ENCODE measurements at places on chromosomes 3 and 15. TPM values are rescaled to one million over a fixed set of nuclear protein-coding genes. Genes with fewer than 3 reads are reported as not detected.

- H3K36me3 ChIP-seq: no peaks in the 10 kb centered on the region
- no peak overlapping the region for H3K27ac ChIP-seq
- no peaks in the 10 kb centered on the region for H3K4me1 ChIP-seq
- no peak for ATAC-seq
Measured at GRCh38 chr3:99012051-99012450, 110.6 kb upstream of the DCBLD2 start.

CNTN3 gene
- 17.3 TPM for total RNA-seq

LEKR1 gene
- not detected for total RNA-seq

HYKK gene
- total RNA-seq: 5.8 TPM

DNA sequence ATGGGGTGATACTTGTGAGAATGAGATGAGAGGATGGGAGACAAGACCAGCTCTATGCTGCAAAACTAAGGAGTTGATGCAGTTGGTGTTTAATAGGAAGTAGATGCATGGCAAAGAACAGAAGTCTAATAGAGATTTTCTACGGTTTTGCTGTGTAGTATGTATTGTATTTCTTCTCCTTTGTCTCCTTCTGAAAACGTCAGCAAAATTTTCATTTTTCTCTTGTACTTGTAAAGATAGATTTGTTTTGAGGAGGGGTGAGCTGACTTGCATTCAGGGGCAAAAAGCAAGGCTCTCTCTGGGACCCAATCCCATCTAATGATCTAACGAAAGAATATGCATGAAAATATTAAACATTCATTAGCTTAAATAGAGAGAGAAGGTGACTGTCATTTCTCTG lies 94.6 kb upstream of the NANOGP8 start:
- H3K27ac ChIP-seq: no peak overlapping the region
- no peak for ATAC-seq
- no peaks in the 10 kb centered on the region for H3K27me3 ChIP-seq
- H3K4me3 ChIP-seq: no peak overlapping the region
- no peaks in the 10 kb centered on the region for H3K4me1 ChIP-seq

DNA sequence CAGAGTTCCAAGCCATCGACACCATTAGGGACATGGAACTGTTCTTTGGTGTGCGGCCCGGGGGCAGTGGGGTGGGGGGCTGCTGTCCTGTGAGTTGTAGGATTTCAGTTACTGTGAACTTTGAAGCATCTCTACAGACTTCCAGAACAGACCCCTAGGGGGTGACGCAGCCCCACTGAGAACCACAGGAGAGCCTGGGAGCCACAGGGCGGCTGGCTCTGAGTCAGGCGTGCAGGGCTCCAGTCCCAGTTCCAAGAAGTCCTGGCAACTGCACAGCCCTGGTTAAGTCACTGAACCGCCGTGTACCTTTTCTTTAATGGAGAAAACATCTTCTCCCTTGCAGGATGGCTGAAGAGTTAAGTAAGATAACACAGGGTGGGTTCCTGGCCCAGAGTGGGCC lies 23.5 kb upstream of the LRTM1 start:
- H3K4me3 ChIP-seq: no peak overlapping the region
- H3K36me3 ChIP-seq: no peaks in the 10 kb centered on the region
- ATAC-seq: peak; percentile 94
- H3K27ac ChIP-seq: peak overlapping the region; percentile 15

DNA sequence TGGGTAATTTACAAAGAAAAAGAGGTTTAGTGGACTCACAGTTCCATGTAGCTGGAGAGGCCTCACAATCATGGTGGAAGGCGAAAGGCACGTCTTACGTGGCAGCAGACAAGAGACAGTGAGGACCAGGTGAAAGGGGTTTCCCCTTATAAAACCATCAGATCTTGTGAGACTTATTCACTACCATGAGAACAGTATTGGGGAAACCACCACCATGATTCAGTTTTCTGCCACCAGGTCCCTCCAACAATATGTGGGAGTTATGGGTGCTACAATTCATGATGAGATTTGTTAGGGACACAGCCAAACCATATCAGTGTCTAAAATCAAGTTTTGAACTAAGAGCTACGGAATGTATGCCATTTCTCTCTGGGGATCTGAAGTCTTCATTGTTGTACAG lies 354.8 kb upstream of the C2CD4B start:
- no peak for ATAC-seq
- no peaks in the 10 kb centered on the region for H3K27me3 ChIP-seq
- H3K4me1 ChIP-seq: no peaks in the 10 kb centered on the region
- no peaks in the 10 kb centered on the region for H3K36me3 ChIP-seq
- H3K4me3 ChIP-seq: no peak overlapping the region

FAM3D gene
- total RNA-seq: not detected

GRCh38 chr3:60809857-60810610 lies 441.2 kb downstream of the FHIT start:
- H3K36me3 ChIP-seq: no peaks in the 10 kb centered on the region
- no peaks in the 10 kb centered on the region for H3K27me3 ChIP-seq
- no peak for ATAC-seq
- H3K27ac ChIP-seq: no peak overlapping the region
- no peaks in the 10 kb centered on the region for H3K4me1 ChIP-seq

DNA sequence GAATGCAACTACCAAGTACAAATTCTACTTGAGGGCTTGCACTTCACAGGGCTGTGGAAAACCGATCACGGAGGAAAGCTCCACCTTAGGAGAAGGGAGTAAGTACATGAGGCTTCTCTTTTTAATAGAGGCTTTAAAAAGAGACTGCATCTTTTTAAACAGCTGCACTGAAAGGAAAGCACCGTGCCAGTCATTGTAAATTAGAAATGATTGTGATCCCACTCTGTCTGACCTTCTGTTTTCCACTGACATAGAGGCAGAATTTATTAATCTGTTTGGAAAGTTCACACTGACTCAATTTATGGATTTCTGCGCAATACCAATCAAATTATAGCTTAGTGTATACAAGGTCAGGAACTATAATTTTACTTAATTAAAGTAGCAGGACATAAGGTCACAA lies 198.2 kb downstream of the CHL1 start:
- no peak overlapping the region for H3K4me3 ChIP-seq
- no peaks in the 10 kb centered on the region for H3K4me1 ChIP-seq
- no peaks in the 10 kb centered on the region for H3K36me3 ChIP-seq

Data from gastroesophageal sphincter (tissue), 4 donors.